ENCODE measurements at places on chromosomes 2 and 18. TPM values are rescaled to one million over a fixed set of nuclear protein-coding genes. Genes with fewer than 3 reads are reported as not detected.

GRCh38 chr2:235262750-235263149 lies 231.1 kb upstream of the AGAP1 start:
- no peak for DNase-seq

GRCh38 chr2:72788756-72789155 lies 37.1 kb downstream of the EXOC6B start:
- DNase-seq: no peak

- peak; percentile 19 for DNase-seq
These were observed 605 bp downstream of the REV1 start for GRCh38 chr2:99489063-99489760.

- no peak for DNase-seq
These were observed 26.9 kb upstream of the HS6ST1 start for GRCh38 chr2:128345436-128346165.

GRCh38 chr2:215288112-215288815 lies 23.6 kb upstream of the ATIC start:
- DNase-seq: no peak

DNA sequence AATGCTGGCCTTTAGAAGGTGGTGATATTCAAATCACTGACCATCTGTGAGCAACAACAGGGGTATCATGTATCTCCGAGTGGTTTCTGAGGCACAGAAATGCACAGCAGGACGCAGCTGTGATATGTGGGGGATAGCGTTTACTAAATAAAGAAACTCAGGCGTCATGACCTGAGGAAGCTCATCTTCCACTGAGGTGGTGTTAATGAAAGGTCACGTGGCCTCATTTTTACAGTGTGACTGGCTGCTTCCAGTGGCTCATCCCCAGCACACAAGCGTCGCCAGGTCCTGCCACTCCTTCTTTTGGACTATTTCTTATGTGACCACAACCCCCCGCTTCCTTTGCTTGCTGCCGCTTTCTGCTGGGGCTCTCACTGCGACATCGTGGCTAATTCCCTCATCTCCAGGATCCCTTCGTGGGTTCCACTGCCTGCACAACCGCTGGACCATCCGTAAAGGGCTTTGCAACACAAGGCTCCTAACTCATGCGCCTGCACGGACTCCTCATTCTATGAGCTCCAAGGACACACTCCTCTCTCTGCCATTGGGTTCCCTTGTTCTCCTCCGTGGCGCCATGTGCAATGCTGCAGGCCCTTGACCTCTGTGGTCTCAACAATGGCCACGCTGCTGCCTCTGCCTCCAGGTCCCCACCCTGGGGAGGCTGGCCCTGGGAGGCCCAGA lies 109.3 kb downstream of the MBP start:
- DNase-seq: no peak

DNA sequence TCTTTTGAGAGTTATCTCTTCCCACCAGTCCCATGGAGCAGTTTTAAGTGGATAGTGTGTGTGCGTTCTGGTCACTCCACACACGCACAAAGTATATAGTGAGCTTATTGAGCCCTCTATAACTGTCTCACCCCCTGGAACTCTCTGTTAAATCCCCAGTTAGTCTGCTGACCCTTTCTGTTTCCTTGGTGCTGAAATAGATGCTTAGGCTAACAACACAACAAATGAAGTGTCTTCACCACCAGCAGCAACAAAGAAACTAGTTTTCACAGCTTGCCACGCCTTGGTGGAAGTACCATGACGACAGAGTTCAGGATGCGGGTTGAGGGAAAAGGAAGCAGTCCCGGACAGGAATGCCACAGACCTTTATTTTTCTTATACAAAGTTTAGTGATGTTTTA lies 203.5 kb upstream of the TMEFF2 start:
- DNase-seq: no peak

PCGF1 gene
- 6.4 TPM for total RNA-seq

Measured in occipital lobe (tissue), 3 donors.